ENCODE measurements at places on chromosomes 5 and 9. TPM values are rescaled to one million over a fixed set of nuclear protein-coding genes. Genes with fewer than 3 reads are reported as not detected.

The PHF24 gene
- not detected for polyA plus RNA-seq

The PPP3R2 gene
- not detected for polyA plus RNA-seq

The SLC6A18 gene
- not detected for polyA plus RNA-seq

The GFRA3 gene
- polyA plus RNA-seq: not detected

The IFNA2 gene
- polyA plus RNA-seq: not detected

The TRMO gene
- polyA plus RNA-seq: 13.8 TPM

The GOLM1 gene
- 64.0 TPM for polyA plus RNA-seq

The DND1 gene
- polyA plus RNA-seq: 0.21 TPM

The IL4 gene
- not detected for polyA plus RNA-seq

Measured in fibroblast of lung (primary cell).